ENCODE measurements at places on chromosomes 16 and 17. TPM values are rescaled to one million over a fixed set of nuclear protein-coding genes. Genes with fewer than 3 reads are reported as not detected.

GRCh38 chr16:50765861-50766260 lies 24.0 kb downstream of the CYLD start:
- DNase-seq: no peak

TM4SF5 gene
- total RNA-seq: not detected

ZG16B gene
- not detected for total RNA-seq

GRCh38 chr16:46923513-46924295 lies 39.5 kb downstream of the GPT2 start:
- DNase-seq: no peak

GRCh38 chr17:46071796-46072195 lies 72.7 kb downstream of the STH start:
- no peak for DNase-seq

KIF2B gene
- not detected for total RNA-seq

DNA sequence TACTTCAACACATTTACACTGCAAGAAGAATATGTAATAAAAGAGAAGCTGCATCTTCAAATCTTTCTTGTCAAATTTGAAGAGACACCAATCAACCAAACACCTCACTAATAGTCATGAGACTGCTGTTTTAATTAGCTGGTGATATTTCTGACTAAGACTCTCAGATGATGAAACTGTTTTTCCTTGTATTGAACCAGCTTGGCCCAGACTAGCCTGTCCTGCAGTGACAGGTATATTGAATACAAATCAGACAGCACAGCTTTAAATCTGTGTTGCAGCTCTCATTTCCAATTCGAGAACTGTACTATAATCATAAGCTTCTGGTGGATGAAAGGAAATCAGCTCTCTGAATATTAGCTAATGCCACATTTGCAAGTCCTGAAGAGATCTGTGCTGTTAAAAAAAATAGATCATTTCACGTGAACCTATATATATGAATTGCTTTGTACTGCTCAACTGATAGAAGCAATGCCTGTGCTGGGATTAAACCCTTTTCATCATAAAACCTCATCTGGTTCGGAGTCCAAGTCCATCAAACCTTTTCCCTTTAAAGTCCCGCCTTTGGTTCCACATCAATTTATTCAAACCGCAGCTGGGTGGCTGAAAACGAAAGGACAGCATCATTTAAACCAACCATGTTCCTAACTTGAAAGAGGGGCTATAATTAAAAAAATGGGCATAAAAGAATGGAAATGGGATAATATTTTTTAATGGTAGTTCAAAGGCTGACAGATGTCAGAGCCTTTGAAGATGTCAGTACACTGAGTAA lies 306.2 kb downstream of the CEP112 start:
- no peak for DNase-seq

C16orf74 gene
- 1.4 TPM for total RNA-seq

- no peak for DNase-seq
These were observed 11.6 kb upstream of the DPEP1 start for GRCh38 chr16:89601906-89602272.

CDH13 gene
- 75.4 TPM for total RNA-seq

CLEC18A gene
- not detected for total RNA-seq

DNA sequence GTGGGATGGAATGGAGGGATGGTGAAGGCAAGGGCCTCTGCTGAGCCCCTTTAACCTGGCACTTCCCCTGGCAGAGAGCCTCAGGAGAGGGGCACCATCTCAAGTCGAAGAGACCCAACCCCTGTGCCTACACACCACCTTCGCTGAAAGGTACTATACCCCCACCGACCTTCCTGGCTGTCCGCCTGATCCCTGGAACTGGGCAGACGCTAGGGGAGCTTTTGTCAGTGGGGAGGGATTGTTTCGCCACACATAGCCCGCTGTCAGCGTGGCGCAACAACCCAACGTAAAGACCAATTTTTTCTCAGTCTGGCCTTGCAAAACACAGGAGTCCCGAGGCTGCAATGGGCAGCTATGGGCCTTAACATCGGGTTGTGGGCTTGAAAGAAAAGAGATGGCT lies 3.1 kb downstream of the PPP1R1B start:
- DNase-seq: no peak

- peak; percentile 77 for DNase-seq
These were observed 23.9 kb downstream of the PEMT start for GRCh38 chr17:17567631-17568030.

DNA sequence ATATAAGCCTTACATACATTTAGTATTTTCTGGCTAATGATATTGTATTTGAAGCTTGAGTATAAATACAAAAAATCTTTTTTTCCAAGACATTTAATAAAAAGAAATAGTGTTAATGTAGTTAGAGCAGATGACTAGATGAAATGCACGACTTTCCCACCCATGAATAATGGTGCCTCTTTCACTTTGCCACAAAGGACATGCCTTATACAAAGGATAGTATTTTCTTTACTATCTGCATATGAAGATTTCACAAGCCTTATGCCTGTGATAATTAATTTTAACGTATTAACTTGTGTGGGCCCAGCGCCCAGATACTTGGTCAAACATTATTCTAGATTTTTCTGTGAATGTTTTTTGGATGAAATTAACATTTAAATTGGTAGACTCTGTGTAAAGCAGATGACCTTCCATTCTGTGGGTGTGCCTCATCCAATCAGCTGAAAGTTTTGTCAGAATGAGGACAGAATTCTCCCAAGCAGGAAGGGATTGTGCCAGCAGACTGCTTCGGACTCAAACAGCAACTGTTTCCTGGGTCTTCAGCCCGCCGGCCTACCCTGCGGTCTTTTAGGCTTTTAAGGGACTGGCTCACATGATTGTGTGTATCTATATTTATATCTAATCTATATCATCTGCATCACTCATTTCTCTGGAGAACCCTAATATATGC lies 115.4 kb downstream of the USP22 start:
- no peak for DNase-seq

GRCh38 chr17:83196366-83196765 lies 117.0 kb downstream of the METRNL start:
- no peak for DNase-seq

MT1G gene
- not detected for total RNA-seq

TNFRSF17 gene
- total RNA-seq: not detected

GRCh38 chr17:39166437-39167335 lies 725 bp upstream of the ARL5C start:
- no peak for DNase-seq

DNA sequence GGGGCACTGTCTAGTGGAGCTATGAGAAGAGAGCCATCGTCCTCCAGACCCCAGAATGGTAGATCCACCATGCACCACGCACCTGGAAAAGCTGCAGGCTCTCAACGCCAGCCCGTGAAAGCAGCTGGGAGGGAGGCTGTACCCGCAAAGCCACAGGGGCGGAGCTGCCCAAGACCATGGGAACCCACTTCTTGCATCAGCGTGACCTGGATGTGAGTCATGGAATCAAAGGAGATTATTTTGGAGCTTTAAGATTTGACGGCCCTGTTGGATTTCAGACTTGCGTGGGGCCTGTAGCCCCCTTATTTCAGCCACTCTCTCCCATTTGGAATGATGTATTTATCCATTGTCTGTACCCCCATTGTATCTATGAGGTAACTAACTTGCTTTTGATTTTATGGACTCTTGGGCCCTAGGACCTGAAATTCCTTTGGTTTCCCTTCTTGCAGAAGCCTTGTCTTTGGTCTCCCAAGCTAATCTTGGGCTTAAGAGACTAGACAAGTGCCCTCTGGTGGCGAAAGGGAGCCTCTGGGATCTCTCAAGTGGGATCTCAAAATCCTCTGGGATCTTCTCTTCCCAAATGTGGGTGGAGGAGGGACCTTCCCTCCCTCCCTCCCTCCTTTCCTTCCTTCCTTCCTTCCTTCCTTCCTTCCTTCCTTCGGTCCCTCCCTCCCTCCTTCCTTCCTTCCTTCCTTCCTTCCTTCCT lies 58.2 kb upstream of the HAPSTR1 start:
- DNase-seq: no peak

TMEM235 gene
- not detected for total RNA-seq

GRCh38 chr16:678858-679813 lies 1.1 kb upstream of the STUB1 start:
- peak; percentile 74 for DNase-seq

DNA sequence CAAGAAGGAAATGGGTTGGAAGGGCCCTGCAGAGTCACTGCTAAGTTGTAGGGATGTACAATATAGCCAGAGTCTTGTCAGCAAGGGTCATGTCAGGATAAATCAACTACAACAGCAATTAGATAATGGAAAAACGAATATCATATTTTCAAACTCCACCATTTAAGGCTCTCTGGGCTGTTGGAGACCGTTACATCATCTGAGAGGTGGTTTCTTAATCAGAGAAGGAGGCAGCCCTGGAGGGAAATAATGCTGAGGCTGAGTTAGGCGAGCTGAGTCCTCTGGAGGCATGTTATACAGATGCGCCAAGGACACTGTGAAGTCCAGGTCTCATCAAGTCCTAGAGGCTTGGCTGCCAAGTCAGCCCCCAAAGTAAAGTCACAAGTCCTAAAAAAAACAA lies 30.3 kb downstream of the LYRM9 start:
- DNase-seq: no peak

GRCh38 chr16:87548046-87548445 lies 54.3 kb upstream of the JPH3 start:
- DNase-seq: no peak

EVPLL gene
- total RNA-seq: not detected

DNA sequence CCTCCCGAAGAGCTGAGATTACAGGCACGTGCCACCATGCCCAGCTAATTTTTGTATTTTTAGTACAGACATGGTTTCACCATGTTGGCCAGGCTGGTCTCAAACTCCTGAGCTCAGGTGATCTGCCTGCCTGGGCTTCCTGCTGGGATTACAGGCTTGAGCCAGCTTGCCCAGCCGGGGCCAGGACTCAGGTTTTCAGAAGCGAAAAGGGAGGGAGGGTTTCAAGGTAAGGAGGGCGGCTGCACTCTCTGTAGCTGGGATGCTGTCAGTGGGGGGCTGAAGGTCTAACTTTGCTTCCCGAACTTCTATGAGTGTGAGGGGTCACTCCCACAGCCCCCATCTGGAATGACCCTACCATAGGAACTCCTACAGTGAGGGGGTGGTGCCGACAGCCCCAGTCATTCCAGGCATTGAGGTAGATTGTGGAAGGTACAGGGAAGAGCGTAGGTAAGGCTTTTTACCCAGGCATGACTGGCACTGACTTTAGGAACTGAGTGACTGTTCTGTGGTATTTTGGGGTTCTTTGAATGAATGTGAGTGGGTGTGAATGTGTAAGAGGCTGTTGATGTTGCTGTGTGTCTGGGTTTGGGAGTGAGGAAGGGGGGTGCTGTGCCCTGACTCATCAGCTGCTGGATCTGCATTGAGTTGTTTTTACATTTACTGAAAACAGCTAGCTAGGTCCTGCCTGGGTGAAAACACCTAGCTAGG lies 3.8 kb upstream of the C1QL1 start:
- DNase-seq: no peak

DNA sequence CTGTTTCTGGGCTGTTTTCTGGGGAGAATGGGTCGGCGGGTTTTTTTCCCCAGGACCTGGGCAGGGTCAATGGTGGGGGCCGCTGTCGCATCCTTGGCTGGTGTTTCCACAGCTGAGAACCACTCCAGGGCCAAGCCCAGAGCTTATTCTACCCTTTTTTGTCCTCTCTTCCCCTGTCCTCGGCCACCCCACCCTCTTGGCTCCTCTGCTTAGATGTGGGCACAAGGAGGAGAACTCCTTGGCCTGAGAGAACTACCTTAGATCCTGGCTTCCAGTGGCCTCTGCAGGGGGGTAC lies 4.0 kb downstream of the NOD2 start:
- DNase-seq: no peak

GRCh38 chr16:17585449-17586074 lies 114.8 kb upstream of the XYLT1 start:
- no peak for DNase-seq

CRYBA1 gene
- not detected for total RNA-seq

MLST8 gene
- 45.0 TPM for total RNA-seq

- DNase-seq: no peak
These were observed 8.8 kb downstream of the TPSG1 start for GRCh38 chr16:1216296-1216619.

GRCh38 chr17:8859027-8859803 lies 8.3 kb downstream of the PIK3R6 start:
- DNase-seq: no peak

- no peak for DNase-seq
These were observed 289.2 kb upstream of the SALL1 start for GRCh38 chr16:51440131-51440889.

DNA sequence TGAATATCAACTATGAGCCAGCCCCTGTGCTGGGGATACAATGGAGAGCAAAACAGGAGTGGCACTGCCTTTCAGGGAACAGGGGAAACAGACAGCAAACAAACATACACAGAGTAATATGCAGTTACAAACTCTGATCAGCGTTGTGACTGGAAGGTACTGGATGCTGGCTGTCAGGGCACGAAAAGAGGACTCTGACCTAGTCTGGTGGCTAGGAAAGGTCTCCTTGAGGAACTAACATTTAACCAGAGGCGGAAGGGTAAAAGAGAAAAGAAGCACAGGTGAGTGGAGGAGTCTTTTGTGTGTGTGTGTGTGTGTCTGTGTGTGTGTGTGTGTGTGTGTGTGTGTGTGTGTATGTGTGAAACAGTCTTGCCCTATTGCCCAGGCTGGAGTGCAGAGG lies 12.4 kb upstream of the B4GALNT2 start:
- no peak for DNase-seq

- DNase-seq: no peak
These were observed 43.4 kb upstream of the CRHR1 start for GRCh38 chr17:45740553-45741330.

DNA sequence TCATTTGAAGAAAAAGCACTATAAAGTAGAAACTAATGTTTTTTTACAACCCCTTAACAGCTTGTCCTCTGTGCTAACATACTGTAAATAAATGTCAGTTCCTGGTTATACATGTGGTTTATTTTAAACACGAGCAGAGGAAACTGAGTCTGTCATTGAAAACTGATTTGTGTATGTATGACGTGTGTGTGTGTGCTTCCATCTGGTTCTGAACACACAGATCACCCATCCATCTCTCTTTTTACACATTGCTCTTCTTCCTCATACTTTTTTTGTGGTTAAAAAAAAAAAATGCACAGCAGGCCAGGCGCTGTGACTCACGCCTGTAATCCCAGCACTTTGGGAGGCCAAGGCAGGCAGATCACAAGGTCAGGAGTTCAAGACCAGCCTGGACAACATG lies 49.5 kb downstream of the ZNF423 start:
- no peak for DNase-seq

GRCh38 chr16:49632795-49633184 lies 223.1 kb downstream of the ZNF423 start:
- DNase-seq: no peak

GRCh38 chr17:29954405-29954804 lies 13.0 kb downstream of the EFCAB5 start:
- DNase-seq: no peak

UBFD1 gene
- 93.9 TPM for total RNA-seq

GRCh38 chr17:66975614-66976378 lies 11.3 kb downstream of the CACNG4 start:
- DNase-seq: no peak

- DNase-seq: no peak
These were observed 34.3 kb downstream of the C17orf75 start for GRCh38 chr17:32307658-32308057.

GRCh38 chr17:38925263-38925995 lies at the start of gene LASP1NB:
LASP1NB (plus strand) TSS chr17:38925614.
- peak; percentile 64 for DNase-seq
